ENCODE measurements at places on chromosomes 7 and 10.

DNA sequence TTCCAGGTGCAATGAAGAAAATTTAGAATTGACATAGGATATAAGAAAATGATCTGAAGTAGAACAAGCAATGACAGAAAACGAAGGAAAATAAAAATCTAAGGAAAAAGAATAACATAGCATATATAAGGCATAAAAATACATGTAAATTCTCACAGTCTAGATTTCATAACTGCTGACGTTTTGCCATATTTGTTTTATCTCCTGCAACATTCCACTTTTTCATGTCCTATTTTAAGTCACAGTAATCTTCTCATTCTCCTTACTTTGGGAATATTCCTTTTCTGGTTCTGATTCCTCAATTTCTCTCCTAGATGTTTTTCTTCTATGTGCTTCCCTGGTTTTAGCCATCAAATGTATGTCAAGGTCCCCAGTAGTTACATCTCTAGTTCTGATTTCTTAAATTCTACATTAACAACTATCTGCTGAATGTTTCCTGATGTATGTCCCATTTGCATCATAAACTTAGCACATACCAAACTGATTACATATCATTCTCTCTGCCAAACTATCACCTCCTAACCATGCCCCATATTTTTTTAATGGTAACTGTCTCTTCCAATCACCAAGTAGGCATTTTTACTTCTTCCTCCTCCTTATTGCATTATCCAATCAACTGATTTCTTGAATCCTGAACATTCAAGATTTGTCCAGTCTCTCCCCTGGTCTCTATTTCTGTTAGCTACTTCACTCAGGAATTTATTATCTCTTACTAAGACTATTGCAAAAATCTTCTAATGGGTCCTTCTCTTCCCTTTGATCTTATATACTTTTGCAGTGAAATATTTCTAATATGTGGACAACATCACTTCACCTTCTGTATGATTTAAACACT is 171.3 kb downstream of the DNAJC1 start:
- no peak for DNase-seq

DNA sequence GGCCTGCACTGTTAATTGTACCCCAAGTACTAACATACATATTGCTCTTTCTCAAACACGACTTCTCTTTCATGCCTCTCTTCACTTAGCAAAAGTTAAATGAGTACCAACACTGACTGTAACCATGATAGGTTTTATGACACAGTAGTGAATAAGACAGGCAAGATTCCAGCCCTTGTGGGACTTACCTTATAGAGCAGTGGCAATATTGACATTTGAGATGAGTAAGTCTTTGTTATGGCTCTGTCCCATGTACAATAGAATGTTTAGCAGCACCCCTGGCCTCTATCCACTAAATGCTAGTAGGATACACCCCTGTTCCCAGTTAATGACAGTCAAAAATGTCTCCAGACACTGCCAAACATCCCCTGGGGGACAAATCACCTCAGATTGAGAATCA is 11.9 kb upstream of the COL1A2 start:
- no peak for DNase-seq

DNA sequence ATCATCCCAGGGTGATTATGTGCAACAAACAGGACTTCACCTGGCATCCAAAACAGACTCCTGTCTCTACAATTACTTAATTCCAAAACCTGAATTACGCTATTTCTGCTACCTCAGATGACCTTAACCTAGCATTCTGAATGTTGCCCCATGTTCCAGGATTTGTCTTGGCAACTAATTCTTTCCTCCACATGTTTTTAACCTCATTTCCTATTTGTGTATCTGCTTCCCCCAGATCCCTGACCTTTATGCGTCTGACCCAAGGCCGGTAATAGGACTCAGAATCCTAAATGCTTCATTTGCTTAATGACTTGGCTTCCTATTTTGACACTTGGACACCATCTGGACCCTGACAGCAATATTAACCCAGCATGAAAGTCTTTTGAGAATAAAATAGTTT is 8.7 kb upstream of the ING3 start:
- DNase-seq = no peak

DNA sequence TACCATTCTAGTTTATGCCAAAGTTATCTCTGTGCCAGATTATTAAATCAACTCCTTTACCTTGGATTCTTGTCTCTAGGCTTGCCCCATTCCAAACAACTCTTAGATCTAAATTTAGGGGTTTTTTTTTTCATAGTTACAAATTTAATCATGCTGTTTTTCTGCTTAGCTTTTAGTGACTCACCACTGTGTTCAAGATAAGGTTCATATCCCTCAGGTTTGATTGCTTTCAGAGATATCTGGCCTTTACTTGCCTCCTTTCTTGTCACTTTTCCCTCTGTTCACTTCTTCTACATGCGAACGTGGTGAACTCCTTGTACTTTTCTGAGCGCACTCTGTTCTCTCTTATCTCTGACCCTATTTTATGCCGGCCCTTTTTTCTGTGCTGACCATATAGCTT is 78.2 kb downstream of the VPS50 start:
- DNase-seq = no peak

GRCh38 chr10:108241166-108241565 is 1076.7 kb upstream of the SORCS1 start:
- DNase-seq = no peak

DNA sequence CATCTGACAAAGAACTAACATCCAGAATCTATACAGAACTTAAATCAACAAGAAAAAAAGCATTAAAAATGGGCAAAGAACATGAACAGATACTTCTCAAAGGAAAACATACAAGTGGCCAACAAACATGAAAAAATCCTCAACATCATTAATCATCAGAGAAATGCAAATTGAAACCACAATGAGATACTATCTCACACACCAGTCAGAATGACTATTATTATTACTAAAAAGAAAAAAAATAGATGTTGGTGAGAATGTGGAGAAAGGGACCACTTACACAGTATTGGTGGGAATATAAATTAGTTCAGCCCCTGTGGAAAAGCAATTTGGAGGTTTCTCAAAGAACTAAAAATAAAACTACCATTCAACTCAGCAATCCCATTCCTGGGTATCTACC is 89.1 kb upstream of the ADO start:
- no peak for DNase-seq

- no peak for DNase-seq
Observed at GRCh38 chr10:5647507-5648240, 18.7 kb downstream of the ASB13 start.

- no peak for DNase-seq
Observed at GRCh38 chr10:106863549-106863948, 301.0 kb downstream of the SORCS1 start.

DNA sequence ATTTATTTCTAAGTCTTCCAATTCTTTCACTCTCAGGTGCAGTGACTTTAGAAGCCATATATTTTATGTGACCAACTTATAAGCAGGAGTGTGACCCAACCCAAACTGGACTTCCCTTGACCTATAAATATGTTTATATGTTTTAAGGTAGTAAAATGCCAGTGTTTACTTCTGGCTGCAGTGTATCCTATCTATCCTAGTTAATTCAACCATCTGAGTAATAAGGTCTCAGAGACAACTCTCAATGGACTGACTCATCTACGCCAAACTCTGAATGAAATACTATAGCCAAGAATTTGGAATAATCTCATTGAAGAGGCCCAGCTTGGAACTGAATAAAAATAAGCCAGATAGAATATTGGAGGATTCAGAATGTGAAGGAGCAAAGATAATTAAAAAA is 544.5 kb upstream of the SORCS1 start:
- DNase-seq = no peak

DNA sequence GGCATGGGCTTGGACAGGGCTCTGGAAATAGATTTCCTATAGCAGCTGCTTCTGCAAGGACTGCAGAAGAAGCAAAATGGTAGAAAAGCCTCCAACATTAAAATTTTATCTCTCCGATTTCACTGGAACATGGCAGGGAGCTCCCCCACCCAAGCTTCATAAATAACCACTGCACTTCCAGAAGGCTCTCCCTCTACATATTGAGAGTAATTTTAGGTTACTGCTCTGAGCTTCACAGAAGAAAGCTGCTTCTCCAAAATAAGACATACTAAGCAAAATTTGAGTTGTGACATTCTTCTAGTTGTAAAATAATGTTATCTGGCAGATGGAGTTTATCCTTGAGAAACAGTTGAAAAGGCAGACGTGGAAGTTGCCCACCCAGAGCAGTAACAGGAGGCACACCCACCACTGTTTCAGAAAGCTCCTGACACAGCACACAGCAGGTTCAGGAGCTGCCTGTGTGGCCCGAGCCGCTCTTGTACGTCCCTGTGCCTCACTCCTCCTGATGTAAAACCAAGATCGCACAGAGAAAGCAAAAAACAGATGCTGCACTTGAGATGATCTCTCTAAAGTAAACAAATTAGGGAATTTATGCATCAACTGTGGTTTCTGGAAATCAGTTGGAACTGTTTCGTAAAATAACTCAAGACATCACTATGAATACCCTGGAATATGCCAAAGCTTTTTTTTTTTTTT is 621.0 kb downstream of the PARD3 start:
- no peak for DNase-seq

- no peak for DNase-seq
Observed at GRCh38 chr7:37262181-37262580, 186.5 kb downstream of the ELMO1 start.

- DNase-seq = no peak
Observed at GRCh38 chr10:51097546-51097945, 23.3 kb downstream of the PRKG1 start.

- DNase-seq = no peak
Observed at GRCh38 chr10:102274062-102274461, 28.7 kb downstream of the GBF1 start.

DNA sequence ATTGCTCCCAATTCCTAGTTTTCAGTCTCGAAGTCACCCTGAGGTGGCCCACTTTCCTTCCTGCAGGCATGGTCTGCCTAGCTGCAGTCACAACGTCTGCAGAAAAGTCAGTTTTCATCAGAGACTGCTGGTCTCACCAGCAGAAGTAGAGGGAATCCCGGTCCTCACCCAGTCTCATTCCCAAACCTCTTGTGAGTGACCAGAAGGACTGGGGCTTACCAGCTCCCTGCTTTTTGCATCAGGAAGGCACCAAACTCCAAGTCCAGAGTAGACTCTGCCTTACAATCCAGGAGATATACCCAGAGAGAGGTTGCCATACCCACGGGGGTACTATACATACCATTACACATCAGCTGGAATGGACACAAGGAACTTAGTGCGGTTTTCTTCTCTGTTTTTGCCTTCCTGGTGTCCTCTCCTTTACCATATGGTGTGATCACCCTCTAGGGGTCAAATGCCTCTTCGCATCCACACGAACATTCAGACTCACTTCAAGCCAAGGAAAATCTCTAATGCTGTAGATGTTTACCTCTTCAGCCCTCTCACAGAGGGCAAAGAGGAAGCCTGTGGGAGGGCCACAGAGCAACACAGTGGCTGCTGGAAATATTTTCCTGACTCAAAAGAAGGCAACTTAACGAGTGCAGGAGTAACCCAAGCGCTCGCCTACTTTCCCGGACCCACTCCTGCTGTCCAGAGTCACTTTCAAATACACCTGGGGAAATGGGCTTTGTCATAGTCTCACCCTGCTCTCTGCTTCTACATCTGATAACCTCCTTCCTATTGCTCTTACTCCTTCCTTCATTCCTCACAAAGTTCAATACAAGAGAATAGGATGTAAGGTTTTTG is 220.9 kb downstream of the C7orf25 start:
- no peak for DNase-seq

DNA sequence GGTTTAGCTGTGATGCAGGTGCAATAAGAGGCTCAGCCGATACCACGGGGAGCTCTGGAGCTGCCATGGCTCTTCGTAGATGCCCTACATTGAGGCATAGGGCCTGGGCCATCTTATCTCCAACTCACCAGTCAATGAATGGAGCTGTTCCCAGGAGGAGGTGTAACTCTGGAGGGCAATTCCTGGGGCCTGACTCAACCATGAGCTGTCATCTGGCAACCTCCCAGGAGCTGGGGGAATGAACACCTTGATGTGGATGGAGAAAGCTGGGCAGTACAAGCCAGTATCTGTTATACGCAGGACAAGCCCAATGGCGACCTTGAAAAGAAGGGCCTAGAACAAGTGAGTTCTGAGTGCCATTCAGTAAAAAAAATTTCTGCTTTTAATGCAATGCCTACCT is 224.0 kb upstream of the PLXDC2 start:
- no peak for DNase-seq

DNA sequence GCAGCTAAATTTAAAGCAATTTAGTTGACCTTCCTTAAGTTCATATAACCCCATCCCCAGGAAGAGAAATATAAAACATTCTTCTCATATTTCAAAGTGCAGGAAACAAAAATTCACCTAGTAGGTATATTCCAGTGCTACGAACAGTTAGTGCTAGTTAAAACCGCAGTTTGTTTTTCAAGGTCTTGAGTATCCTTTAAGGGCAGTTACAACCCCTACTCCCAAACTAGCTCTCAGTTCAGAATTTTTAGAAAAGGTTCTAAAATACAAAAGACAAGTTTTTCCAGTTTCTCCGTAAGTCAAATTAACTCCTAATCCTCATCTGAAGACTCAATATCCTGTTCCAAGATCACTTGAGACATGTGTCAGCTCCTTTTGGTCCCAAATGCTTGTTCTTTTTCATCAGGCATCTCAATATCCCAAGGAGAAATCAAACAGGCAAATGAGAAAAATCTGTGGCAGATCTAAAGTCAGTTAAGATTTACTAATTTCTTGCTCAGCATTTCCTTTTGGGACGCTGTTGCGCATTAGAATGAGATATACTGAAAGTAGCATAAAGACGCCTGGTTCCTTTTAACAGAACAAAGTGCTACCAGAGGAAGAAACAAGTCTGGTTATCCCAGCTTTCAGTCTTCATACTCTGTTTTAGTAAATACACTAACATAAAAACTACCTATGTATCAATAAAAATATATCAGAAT is 51.8 kb downstream of the ARHGAP12 start:
- no peak for DNase-seq

DNA sequence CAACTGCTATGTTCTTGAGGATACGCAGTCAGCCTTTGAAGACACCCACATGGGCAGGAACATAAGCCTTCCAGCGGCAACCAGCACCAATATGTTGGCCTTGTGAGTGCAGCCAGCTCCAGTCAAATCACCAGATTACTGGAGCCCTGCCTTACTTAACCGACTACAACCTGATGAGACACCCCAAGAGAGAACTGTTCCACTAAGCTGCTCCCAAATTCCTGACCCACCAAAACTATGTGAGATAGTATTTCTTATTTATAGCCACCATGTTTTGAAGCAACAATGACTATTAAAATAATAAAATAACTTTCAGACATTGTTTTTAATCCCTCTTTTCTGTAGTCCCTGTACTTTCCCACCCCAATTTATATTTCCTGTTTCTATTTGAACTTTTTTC is 179.6 kb downstream of the ADK start:
- DNase-seq = no peak

Data from NCI-H1930 (cell line).